ENCODE measurements at places on chromosomes 6 and 20.

GRCh38 chr20:46204594-46205186 is 86.6 kb downstream of the CD40 start:
- no peak for DNase-seq

DNA sequence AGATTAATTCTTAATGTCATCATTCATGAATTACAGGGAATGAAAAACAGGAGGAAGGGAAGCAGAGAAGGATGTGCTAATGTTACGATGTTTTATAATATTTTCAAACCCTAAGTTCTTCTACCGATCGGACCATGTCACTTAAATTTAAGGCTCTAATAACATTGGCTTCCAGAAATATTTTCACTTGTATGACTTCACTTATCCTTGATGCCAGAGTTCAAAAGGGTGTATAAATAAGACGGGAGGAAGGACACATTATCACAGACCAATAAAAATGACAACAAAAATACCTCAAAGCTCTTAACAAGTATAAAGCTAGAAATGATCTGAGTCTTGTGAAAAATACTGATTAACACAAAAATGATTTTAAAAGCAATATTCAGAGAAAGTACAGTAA is 370.4 kb upstream of the CITED2 start:
- no peak for DNase-seq

DNA sequence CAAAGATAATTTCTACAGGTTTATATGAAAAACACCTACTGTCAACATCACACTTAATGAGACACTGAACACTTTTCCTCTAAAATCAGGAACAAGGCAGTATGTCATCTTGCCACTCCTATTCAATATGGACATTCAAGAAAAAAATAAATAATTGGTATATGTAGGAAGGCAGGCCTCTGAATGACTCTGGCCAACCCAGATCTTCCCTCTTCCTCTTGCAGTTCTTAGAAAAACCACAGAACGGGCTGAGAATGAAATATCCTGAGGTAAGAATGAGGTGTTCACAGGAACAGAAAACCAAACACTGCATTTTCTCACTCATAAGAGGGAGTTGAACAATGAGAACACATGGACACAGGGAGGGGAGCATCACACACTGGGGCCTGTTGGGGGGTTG is 1207.2 kb upstream of the CITED2 start:
- no peak for DNase-seq

GRCh38 chr6:81556551-81556950 is 195.9 kb downstream of the TENT5A start:
- no peak for DNase-seq

DNA sequence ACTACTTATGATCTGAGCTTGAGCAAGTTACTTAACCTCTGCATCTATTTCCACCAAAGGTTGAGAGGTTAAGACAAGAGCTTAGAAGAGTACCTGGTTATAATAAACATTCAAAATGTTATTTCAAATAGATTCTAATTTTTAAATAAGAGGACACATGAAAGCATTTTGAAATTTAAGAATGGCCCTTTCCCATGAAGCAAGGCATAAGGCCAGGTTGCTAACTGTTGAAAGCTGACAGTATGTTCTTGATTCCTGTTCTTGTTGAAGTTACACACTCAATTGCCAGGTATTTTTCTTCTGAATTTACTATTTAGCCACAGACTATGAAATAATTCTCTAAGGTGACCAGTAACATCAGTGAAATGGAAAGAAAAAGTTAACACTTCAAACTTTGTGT is 14.5 kb downstream of the C6orf62 start:
- no peak for DNase-seq

- no peak for DNase-seq
Observed at GRCh38 chr6:128655978-128656498, 135.6 kb upstream of the PTPRK start.

DNA sequence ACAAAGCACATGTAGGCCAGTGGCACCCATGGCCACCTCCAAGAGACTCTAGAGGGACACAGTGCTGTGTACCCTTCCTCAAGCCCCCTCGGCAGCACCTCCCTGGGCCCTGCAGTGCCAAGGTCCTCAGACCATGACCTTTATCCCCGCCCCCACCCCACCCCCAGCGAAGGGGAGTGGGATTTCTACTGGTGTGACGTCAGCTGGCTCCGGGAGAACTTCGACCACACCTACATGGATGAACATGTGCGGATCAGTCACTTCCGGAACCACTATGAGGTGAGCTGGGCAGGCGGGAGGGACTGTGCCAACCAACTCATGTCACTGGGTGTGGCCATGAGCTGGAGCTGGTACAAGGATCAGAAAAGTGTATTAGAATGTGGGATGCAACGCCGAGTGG is 38.0 kb downstream of the TTLL9 start:
- no peak for DNase-seq

DNA sequence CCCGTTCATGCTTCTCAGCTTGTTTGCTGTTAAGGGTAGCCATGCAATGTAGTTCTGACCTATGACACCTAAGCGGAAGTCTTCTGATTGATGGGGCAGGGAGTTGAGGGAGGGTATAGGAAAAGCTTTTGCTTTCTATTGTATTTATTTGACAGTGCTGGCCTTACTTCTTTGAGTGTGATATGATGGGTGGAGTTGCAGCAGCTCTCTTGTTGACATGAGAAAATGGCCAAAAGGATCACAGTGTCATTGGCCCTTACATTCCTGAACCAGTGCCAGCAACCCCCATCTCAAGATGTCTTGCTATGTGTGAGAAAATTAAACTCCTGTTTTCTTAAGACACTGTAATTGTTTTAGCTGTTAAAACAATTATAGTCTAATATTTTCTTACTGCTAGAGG is 117.5 kb downstream of the SAMD5 start:
- no peak for DNase-seq
